Head of caudate nucleus (tissue), 42 donors: ENCODE measurements at places on chromosomes 6 and 20.

- DNase-seq = no peak
These were observed 49.9 kb downstream of the MAFB start for GRCh38 chr20:40639132-40639531.

DNA sequence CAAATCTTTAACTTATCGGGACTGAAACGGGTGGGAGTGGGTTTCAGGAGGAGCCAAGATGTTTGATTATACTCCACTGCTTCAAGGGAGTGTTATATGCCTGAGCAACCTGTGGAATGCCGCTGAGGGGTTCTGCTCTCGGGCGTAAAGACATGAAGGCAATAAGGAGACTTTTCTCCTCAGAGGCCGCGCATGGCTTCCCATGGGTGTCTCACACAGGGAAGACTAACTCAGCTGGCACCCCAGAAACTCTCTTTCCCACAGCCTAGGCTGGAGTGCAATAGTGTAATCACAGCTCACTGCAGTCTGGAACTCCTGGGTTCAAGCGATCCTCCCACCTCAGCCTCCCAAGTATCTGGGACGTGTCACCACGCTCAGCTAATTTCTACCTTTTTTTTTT, 5.1 kb upstream of the C20orf141 start:
- DNase-seq = no peak

- DNase-seq = no peak
These were observed 20.4 kb downstream of the PTPRK start for GRCh38 chr6:128500014-128500413.

GRCh38 chr20:43727980-43728590, 1.3 kb upstream of the GTSF1L start:
- no peak for DNase-seq

DNA sequence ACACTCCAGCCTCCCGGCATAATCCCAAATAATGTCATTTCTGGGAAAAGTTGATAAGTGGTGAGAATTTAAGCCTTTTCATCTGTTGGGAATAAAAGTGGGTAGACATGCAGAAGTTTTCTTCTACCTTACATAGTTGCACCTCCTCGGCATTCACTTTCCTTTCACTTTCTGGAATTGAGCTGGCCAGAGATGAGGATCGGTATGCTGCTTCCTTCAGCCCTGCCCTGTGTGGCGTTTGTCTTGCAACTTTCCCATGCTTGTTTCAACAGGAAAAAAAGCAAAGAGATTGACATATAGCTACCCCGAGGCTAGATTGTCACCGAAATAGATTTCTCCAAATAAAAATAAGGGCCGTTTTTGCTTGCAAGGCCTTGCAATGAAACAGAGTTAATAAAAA, 65.8 kb upstream of the JAG1 start:
- DNase-seq = no peak

GRCh38 chr6:149766156-149766769, 16.7 kb downstream of the PCMT1 start:
- DNase-seq = no peak

DNA sequence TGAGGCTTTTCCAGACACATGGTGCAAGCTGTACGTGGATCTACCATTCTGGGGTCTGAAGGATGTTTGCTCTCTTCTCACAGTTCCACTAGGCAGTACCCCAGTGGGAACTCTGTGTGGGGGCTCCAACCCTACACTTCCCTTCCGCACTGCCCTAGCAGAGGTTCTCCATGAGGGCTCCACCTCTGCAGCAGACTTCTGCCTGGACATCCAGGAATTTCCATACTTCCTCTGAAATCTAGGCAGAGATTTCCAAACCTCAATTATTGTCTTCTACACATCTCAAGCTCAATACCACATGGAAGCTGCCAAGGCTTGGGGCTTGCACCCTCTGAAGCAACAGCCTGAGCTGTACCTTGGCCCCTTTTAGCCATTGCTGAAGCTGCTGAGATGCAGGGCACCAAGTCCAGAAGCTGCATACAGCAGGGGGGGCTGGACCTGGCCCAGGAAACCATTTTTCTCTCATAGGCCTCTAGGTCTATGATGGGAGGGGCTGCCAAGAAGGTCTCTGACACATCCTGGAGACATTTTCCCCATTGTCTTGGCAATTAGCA, 11.6 kb downstream of the PDSS2 start:
- DNase-seq = no peak

- DNase-seq = no peak
These were observed 4.4 kb downstream of the APMAP start for GRCh38 chr20:24987873-24988835.

GRCh38 chr6:14360565-14360964, 243.0 kb downstream of the CD83 start:
- DNase-seq = no peak

DNA sequence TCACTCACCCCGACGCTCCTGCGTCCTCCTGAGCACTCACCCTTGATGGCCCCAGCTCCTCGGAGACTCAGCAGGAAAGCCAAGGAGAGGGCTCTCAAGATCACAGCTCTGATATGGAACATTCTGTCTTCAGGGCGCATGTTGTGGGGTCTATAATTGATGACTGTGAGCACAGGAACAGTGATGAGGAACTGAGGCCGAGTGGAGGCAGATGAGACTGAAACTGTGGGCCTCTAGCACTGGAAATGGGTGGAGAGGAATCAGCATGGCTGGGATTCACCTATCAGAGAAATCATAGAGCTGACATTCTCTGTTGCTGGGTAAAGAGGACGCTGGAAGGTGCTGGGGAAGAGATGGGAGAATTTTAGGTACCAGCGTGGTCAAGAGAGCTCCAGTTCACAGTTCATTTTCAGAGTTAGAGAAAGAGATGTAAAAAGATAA, at the start of gene HLA-DPA1:
HLA-DPA1 (minus strand) TSS at position 219 of the 441 bp plus-strand sequence.
- DNase-seq = no peak

DNA sequence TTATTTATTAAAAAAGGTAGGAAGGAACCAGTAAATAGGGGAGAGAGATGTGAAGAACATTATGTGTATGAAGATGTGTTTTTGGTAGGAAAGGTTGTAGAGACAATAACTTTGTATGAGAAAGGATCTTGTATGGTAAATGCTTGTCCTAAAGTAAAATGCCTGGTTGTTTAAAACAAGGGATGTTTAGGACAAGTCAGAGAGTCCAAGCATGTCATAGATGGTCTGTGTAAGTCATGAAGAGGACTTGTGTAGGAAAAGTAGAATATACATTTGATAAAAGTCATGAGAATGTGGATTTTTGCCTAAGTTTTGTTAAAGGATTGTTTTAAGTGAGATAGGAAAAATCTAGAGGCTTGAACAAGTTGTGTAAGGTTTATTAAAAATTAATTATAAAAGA, 325.1 kb downstream of the CDH26 start:
- no peak for DNase-seq

DNA sequence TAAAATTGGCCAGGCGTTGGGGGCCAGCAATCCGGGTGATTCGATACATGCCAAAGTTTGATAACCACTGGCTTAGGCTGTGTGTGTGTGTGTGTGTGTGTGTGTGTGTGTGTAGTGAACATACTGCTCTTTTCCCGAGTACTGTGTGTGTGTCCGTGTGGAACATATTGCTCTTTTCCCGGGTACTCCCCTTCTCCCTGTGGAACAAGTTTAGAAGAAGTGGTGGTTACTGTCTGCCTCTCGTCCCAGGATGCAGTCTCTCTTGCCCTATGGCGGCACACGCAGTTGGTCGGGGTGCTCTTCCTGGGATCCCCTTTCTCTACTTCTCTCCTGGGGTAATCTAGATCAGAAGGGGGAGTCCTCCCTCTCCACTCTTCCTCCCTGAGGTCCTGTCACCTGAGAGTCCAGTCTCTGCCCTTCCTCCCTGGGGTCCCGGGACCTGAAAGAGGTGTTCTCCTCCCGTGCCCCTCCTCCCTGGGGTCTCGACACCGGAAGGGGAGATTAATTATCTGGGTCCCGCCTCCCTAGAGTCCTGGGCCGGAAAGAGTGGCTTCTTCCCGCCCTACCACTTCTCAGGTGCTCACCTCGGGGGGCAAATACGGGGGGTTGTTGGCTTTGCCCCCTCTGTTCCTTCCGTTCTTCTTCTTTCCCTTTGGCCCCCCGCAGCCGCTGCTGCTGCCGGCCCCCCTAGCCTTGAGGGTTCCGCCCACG, 516 bp downstream of the GTPBP2 start:
- no peak for DNase-seq

DNA sequence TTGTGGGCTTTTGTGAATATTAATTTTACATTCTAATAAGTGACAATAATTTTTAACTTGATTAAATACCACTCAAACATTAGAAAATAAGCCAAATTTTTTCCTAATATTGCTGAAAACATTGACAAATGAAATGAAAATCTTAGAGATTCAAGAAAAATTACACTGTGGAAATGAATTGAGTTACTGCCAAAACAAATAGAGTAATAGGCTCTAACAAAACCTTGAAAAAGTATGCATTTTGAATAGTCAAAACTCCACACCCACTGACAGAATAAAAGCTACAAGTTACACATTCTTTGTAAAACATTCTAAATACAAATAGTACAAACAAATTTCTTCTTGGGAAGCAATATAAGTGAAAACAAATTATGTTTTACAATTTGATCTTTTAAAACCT, 5.9 kb downstream of the TBX18 start:
- no peak for DNase-seq

- no peak for DNase-seq
These were observed 34.6 kb upstream of the MAPK13 start for GRCh38 chr6:36095497-36096391.

GRCh38 chr6:42441697-42442081, 10.0 kb downstream of the TRERF1 start:
- DNase-seq = no peak

DNA sequence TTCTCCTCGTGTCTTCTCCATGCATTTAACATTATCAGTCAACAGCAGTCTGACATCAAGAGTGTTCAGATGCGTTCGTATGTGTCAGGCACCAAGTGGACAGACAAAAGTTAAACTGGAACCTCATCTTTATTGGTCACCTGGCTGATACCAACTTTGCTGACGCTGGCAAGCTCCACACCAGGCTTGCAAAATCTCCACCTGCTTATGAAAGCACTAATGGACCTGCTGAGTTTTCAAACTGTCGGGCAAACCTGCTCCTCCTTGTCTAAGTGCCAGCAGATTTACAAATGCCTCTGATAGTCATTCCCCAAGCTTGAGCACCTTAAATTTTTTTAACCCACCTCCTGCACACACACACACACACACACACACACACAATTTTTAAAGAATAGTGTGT, 27.9 kb upstream of the DSP start:
- DNase-seq = no peak

DNA sequence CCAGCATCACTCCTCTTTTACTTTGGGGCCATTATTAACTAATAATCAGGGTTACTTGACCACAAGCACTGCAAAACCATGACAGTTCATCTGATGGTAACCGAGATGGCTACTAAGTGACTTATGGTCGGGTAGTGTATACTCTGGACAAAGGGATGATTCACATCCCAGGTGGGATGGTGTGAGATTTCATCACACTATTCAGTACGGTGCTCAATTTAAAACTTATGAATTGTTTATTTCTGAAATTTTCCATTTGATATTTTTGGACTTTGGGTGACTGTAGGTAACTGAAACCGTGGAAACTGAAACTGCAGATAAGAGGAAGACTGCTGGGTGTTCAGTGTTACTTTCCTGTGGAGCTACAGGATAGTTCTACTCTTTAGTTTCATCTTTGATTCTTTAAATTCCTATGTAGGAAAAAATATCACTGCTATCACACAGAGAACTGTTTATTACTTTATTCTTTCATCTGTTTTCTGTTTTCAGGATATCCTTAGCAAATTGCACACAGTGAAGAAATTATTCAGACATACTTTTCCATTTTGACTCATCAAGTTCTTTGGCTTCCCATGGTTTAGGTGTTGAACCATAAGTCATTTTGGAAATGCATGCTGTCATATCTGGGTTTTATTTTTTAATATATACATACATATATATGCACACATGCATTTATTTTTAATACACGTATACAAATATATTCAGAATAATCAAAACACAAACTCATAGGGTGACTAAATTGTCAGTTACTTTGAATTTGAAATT, 59.1 kb upstream of the C20orf144 start:
- DNase-seq = no peak

DNA sequence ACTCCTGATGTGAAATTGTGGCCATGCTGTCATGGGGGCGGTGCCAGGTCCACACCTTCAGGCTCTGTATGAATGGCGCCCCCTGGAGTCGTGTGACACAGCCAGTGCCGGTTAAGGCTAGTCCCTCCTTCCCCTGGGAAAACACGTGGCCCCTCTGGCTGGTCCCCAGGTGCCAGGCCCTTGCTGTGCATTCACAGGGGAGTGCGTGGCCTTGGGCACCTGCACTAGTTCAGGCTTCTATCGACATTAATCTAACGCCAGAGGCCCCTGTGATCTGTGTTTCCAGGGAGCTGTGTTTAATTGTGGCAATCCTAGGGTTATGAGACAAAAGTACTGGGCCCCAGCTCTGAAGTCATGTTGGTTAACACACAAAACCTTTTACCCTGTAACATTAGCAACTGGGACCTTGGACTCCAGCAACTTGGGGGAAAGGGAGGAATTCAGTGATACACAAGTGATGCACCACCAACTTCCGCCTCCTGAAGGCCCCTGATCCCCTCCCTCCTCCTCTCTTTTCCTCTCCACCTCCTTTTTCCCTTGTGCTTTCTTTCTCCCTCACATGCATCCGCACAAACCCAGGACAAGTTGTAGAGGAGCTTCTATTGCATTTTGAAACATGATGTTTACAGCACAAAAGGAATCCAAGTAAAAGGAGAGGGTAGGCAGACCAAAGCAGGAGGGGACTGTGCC, 74.0 kb downstream of the SSR1 start:
- peak; percentile 67 for DNase-seq

- DNase-seq = no peak
These were observed 54.7 kb upstream of the TRIM39 start for GRCh38 chr6:30272032-30272431.

- no peak for DNase-seq
These were observed 9.2 kb downstream of the PPP1R3G start for GRCh38 chr6:5094327-5094726.
